LoVo (cell line): ENCODE measurements at places on chromosomes 1 and 21.

DNA sequence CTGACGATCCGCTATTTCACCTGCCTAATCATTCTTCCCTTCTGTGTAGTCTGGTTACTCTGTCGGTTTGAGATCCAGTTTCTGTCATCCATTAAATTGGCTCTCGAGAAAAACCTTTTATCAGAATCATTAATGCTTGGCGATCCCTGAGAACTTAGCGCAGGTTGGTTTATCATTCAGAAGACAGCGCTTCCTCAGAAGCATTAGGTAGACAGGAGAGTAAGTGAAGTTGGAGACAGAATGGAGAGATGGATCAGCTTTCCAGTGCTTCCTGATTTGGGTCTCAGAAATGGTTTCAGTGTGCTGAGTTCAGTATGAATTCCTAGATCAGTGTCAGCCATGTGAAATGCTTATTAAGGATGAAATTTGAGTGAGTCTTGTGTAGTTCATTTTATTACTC lies 1.3 kb downstream of the USP1 start:
- no peak for DNase-seq

- DNase-seq = peak; percentile 82
Observed at GRCh38 chr1:110196917-110197765, 13.0 kb upstream of the KCNC4 start.

- no peak for DNase-seq
Observed at GRCh38 chr1:7388488-7389185, 382.5 kb upstream of the VAMP3 start.

DNA sequence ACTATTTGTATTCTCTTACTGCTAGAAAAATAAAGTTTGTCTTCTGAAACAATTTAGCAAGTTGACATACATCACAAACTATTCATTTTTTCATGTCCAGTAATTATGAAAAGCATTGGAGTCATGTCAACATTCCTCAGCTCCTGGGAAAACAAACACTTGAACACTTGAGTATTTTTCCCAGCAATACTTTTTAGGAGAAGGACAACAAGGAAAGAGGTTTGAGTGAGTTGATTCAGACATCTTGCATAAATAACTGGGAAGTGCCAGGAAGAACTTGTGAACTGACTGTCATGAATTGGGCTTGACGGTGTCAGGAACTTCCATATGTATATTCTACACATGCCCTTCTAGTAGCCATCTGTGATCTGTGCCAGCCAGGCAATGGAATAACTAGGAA lies 195.6 kb downstream of the HMCN1 start:
- no peak for DNase-seq

GRCh38 chr1:231642618-231643017 lies 16.0 kb downstream of the DISC1 start:
- DNase-seq = no peak

DNA sequence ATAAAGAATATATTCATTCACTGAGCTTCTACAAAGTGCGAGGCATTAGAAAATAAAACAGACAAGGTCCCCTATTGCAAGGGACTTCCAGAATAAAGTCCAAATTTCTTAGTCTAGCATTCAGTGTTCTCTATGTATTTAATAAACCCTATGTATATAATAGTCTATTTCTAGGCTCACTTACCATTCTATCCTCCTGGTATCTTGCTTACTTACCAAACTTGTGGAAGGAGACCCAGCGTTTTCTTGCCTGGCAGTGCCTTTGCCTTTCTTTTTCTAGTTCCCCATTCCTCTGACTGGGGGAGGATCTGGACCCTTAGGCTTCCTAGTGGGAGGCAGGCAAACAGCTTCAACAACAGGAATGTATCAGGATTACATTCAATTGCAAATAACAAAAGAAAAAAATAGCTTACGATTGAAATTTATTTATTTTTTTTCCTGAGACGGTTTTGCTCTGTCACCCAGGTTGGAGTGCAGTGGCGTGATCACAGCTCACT lies 690 bp upstream of the RNF19B start:
- DNase-seq = no peak

- DNase-seq = no peak
Observed at GRCh38 chr1:229133811-229134210, 137.1 kb upstream of the RAB4A start.

DNA sequence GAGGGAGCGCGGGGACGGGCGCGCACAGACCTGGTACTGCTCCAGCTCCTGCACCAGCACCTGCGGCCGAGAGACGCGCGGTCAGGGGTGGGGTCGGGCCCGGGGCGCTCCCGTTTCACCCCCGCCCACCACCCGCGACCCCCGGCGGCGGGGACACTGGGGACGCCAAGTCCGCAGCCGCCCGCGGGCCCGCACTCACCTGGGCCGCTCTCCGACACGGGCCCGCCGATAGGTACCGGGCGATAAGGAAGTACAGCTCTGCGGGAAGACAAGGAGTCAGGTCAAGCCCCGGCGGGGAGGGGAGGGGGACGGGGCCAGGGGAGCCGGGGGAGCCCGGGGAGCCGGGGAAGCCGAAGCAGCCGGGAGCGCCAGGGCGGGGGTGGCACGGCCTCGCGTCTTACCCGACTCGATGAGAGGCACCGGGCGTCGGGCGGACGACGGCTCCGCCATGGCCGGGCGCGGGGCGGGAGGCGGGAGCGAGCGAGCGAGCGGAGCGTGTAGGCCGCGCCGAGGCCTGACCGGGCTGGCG lies 326 bp downstream of the BRWD1 start:
- DNase-seq = no peak

GRCh38 chr1:179143322-179143721 lies 61.5 kb downstream of the TOR3A start:
- peak; percentile 71 for DNase-seq

GRCh38 chr21:43925609-43926008 lies 60.6 kb downstream of the AGPAT3 start:
- no peak for DNase-seq

- DNase-seq = no peak
Observed at GRCh38 chr1:33710967-33711366, 152.9 kb upstream of the HMGB4 start.

GRCh38 chr1:48916130-48917069 lies 139.7 kb upstream of the BEND5 start:
- DNase-seq = peak; percentile 11

DNA sequence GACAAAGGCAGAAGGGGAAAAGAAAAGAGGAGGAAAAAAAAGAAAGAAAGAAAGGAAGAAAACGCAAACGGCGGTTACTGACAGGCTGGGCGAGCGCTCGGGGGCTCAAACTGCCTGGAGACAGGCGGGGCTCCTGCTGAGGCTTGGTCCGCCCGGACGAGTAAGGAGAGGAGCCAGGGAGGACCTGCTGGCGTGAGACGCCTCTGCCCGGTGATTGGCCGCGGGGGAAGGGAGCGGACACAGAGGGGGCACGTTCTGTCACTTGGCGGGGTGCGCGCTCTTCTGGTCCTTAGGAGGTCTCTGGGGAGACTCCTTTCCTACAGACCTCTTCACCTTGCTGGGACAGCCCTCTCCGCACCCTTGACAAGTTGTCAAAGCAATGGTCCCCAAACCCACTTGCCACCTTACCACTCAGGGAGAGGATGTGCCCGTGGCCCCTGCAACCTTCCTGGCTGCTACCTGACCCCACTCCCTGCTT lies 791 bp upstream of the PIK3R3 start:
- no peak for DNase-seq
